ENCODE measurements at places on chromosomes 13 and 19.

- no peak for DNase-seq
These were observed 31.9 kb downstream of the ATP4B start for GRCh38 chr13:113625965-113626721.

GRCh38 chr13:111423168-111423785 is 102.8 kb downstream of the TEX29 start:
- DNase-seq = no peak

DNA sequence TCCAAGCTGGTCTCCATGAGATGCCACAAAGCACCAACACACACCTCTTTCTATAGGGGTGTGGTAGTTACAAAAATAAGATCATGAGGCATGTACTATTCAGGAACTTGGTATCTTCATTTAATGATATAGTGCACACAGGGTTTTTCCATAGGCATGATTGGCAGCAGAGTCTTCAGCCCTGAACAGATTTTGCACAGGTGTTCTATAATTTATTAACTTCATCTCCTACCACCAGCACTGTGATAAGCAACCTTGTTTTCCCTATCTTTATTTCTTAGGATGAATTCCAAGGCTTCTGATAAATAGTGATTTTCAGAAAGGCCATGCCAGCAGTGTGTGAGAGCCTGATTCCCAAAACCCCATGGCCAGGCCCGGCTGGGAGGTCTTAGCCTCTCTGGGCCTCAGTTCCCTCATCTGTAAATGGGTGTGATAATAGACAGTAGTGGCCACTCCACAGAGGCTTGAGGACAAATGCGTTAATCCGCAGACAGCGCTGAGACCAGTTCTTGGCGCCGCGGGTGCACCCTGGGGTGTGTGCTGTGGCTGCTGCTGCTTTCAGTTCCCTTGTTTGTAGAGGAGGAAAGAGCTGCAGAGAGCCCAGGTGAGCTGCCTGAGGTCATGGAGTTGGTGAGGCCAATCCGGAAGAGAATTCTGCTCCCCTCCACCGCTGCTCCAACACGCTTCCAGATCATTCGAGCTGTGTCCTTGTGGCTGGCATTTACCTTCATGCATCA is 33.1 kb downstream of the DHRS12 start:
- DNase-seq = no peak

DNA sequence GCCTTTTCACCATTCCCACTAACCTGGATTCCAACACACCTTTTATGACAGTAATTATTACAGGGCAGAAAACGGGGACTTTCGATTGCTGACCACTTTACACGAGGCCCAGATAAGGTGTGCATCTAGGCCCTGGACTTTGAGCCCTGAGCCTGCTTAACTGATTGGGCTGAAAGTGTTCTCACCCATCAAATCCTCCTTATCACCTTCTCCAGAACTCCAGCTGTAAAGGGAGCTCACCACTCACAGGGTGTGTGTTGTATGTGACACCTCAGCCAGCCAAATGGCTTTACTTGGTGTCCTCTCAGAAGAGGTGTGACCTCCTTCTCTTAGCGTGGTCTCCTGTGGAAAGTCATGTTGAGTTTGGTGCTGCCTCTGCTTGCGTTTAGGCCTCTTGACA is 36.5 kb downstream of the SIPA1L3 start:
- no peak for DNase-seq

DNA sequence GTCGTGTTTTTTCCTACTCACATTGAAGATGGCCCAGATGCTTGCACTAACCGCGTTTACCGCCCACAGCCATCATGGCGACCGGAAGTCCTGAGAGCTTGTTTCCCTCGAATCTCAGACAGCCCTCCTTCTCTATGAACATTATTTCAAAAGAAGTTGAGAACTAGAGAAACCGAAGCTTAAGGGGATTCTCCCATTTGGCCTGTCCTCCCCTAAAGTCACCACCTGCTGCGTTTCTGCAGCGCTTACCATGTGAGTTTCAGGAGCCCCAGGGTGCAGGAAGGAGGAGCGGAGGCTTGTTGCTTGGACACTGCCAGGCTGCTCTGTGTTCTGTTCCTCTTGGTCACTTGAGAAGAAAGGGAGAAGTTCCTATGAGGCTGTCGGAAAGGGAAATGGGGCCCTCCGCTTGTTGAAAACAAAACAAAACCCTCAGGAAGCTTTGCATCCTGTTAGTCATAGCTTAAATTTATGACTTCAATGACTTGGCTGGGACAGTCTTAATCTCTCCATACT is 6.2 kb downstream of the CARD8 start:
- no peak for DNase-seq

DNA sequence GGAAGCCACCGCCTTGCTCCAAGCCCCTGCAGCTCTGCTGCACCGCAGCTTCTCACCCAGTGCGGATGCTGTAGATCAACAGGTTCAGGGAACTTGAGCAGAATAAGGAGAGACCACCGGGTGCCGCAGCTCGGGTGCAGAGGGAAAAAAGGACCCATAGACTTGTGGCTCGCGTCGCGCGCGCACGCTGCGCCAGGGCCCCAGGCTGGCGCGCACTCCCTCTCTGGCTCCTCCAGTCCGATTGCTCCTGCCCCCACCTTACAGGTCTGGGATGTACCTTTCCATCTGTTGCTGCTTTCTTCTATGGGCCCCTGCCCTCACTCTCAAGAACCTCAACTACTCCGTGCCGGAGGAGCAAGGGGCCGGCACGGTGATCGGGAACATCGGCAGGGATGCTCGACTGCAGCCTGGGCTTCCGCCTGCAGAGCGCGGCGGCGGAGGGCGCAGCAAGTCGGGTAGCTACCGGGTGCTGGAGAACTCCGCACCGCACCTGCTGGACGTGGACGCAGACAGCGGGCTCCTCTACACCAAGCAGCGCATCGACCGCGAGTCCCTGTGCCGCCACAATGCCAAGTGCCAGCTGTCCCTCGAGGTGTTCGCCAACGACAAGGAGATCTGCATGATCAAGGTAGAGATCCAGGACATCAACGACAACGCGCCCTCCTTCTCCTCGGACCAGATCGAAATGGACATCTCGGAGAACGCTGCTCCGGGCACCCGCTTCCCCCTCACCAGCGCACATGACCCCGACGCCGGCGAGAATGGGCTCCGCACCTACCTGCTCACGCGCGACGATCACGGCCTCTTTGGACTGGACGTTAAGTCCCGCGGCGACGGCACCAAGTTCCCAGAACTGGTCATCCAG is 964 bp downstream of the PCDH17 start:
- no peak for DNase-seq

DNA sequence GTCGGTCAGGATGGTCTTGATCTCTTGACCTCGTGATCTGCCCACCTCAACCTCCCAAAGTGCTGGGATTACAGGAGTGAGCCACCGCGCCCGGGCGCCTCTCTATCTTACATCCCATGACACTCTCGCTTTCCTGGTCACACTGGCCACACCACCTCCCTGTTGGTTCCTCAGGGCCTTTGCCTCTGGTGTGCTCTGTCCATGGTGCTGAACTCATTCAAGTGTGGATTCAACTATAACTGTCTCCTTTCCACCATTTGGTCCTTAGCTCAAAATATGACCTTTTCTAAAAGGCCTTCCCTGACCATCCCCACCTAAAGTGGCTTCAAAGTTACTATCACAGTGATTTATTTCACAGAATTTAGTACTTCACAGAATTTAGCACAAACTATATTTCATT is 3.7 kb upstream of the SMIM17 start:
- DNase-seq = no peak

DNA sequence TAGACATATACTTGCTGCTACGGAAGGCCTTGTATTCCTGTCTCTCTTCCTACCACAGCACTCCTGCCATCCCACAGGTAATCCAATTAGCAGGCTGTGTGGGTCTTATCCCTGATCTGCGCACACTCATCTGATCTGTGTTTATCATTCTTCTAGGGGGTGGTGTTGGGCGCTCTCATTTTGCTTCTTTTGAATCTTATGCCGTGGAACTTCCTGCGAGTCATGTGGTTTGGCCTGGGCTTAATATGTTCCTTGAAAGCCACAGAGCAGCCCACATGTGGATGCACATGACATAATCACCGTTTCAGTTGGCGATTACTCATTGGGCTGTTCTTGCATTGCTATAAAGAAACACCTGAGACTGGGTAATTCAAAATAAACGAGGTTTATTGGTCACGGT is 7.5 kb downstream of the RASA3 start:
- DNase-seq = no peak

GRCh38 chr19:54160854-54161253 is 1.3 kb upstream of the LENG1 start:
- no peak for DNase-seq

GRCh38 chr13:60261432-60262351 is 98.0 kb upstream of the DIAPH3 start:
- no peak for DNase-seq

- no peak for DNase-seq
These were observed 9.0 kb upstream of the JUND start for GRCh38 chr19:18290302-18291018.

DNA sequence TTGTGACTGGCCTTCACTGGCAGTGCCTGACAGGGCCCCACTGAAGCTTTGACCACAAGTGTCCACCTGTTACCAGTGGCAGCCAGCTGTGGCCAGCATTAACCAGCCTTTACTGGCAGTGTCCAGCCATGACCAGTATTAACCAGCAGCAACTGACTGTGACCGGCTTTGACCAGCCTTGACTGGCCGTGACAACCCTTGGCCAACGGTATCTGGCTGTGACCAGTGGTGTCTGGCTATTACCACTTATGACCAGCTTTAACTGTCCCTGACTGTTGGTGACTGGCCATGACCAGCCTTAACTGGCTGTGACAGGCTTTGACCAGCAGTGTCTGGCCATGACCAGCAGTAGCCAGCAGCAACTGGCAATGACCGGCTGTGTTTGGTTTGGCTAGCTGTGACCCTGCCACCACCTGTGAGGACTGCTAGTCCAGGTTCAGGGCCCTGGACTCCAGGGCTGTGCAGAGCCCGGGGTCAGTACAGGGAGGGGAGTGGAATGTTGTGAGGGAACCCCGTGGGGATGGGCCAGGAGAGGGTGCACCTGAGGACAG is 32.2 kb downstream of the CKM start:
- DNase-seq = no peak

GRCh38 chr13:91346850-91347201 is 661 bp upstream of the MIR17HG start:
- DNase-seq = no peak

- DNase-seq = no peak
These were observed 3.8 kb downstream of the LCP1 start for GRCh38 chr13:46178143-46178542.

DNA sequence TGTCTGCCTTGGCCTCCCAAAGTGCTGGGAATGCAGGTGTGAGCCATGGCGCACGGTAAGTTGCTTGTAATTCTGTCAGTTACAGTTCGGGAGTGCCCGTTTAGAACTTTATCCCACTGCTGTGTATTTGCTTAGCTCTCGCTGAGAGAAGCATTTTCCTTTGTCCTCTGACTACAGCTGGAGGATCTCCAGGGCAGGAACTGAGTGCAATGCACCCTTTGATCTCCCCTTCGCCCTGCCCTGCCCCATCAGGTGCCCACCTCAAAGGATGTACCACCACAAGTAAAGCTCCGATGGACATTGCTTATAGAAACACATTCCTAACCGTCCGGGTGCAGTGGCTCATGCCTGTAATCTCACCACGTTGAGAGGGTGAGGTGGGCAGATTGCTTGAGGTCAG is 6.5 kb downstream of the BRME1 start:
- no peak for DNase-seq

- no peak for DNase-seq
These were observed 3.8 kb upstream of the KMT2B start for GRCh38 chr19:35713904-35714495.

DNA sequence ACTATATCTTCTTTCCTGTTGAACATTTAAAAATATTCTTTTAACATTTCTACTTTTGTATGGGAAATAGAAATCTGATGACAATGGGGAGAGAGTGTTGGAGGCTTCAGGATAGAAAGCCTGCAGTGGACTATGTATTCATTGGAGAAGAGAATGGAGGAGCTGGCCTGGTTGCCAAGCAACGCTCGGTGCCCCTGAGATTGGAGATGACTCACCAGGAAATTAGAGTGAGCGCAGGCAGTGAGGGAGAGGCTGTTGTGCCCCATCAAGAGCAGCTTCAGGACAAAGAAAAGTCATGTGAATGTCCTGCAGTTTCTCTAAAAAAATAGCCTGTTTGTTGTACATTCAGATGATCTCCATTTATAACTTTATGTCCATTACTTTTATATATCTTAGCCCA is 48.7 kb upstream of the ZNF835 start:
- DNase-seq = no peak
